CD4-positive, CD25-positive, alpha-beta regulatory T cell (primary cell): ENCODE measurements at places on chromosomes 13 and 19. TPM values are rescaled to one million over a fixed set of nuclear protein-coding genes. Genes with fewer than 3 reads are reported as not detected.

The PDE4C gene
- polyA plus RNA-seq, result not detected

The ZNF729 gene
- polyA plus RNA-seq, result not detected

The LAIR1 gene
- 39.3 TPM for polyA plus RNA-seq

The HSPBP1 gene
- 36.2 TPM for polyA plus RNA-seq

GRCh38 chr13:108528303-108528702 is 101.1 kb upstream of the MYO16 start:
- DNase-seq, result no peak

- no peak for DNase-seq
Measured at GRCh38 chr19:48368936-48369335, 4.8 kb downstream of the SYNGR4 start.

- no peak for DNase-seq
Measured at GRCh38 chr19:51094696-51095279, 12.1 kb upstream of the KLK14 start.

GRCh38 chr19:1183543-1184172 is 9.6 kb upstream of the SBNO2 start:
- DNase-seq, result no peak

DNA sequence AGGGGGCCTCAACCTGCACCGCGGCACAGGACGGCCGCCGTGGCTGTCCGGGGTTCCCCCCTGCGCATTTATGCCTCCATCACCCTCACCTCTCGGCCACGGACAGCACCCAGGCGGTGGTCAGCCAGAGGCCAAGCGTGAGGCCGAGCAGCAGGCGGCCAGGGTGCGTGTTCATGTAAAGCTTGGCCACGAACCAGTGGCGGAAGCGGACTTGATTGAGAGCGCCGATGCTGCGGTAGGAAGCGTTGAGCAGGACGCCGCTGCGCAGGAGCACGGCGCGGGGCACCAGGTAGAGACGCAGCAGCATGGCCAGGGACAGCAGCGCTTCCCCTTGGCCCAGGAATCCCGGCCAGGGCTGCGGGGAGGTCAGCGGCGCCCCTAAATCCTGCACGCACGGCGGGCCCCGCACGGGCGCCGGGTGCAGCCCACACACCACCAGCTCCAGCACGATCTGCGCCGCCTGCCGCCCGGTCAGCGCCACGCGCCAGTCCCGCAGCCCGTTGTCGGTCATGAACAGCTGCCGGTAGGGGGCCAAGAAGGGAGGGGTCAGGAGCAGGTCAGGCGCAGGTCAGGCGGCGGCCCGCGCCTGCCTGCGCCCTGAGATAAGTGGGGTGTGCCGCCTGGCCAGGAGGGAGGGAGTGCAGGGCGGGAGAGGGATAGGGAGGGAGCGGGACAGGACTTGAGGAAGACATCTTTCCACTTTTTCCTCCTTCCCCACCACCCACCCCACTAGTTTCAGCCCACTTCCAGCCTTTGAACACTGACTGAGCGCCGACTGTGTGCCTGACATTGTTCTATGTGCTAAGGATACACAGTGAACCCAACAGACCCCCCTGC is 6.5 kb downstream of the KCNN4 start:
- DNase-seq, result no peak
